Thyroid gland (tissue), 4 donors: ENCODE measurements at places on chromosomes 2 and 18.
A peak's percentile ranks its signal among the peaks of the same experiment; 100 is the strongest.

DNA sequence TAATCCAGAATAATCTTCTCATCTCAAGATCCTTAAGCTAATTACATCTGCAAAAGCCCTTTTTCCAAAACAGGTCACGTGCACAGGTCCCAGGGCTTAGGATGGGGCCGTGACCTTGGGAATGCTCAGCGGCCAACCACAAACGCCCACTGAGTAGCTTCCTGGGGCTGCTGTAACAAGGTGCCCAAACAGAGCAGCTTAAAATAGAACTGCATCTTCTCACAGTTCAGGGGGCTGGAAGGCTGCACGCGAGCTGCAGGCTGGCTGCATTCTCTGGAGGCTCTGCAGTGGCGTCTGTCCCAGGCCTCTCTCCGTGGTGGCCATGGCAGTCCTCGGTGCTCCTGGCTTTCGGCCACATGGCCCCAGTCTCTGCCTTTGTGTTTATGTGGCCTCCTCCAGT is 31.9 kb downstream of the ADI1 start:
- H3K27me3 ChIP-seq: no peaks in the 10 kb centered on the region
- peaks cover 19% of the 10 kb centered on the region for H3K4me1 ChIP-seq
- no peak overlapping the region for H3K27ac ChIP-seq
- DNase-seq: no peak
- no peak overlapping the region for H3K4me3 ChIP-seq

- no peaks in the 10 kb centered on the region for H3K36me3 ChIP-seq
- no peak for DNase-seq
- no peak overlapping the region for H3K4me3 ChIP-seq
- no peaks in the 10 kb centered on the region for H3K27me3 ChIP-seq
- no peaks in the 10 kb centered on the region for H3K4me1 ChIP-seq
- no peak overlapping the region for H3K27ac ChIP-seq
These were observed 203.5 kb upstream of the UBE2E3 start for GRCh38 chr2:180776921-180777320.

GRCh38 chr2:186328838-186329237 is 157.2 kb upstream of the ZC3H15 start:
- H3K27ac ChIP-seq: no peak overlapping the region
- H3K4me1 ChIP-seq: no peaks in the 10 kb centered on the region
- H3K4me3 ChIP-seq: no peak overlapping the region
- no peaks in the 10 kb centered on the region for H3K36me3 ChIP-seq

GRCh38 chr2:195666113-195666712 is 9.2 kb downstream of the SLC39A10 start:
- no peak overlapping the region for H3K4me3 ChIP-seq
- DNase-seq: no peak

- no peak overlapping the region for H3K4me3 ChIP-seq
- peaks cover 40% of the 10 kb centered on the region for H3K4me1 ChIP-seq
- no peaks in the 10 kb centered on the region for H3K27me3 ChIP-seq
- peak overlapping the region; percentile 15 for H3K27ac ChIP-seq
- no peak for DNase-seq
These were observed 18.9 kb downstream of the ATG16L1 start for GRCh38 chr2:233270366-233270765.

DNA sequence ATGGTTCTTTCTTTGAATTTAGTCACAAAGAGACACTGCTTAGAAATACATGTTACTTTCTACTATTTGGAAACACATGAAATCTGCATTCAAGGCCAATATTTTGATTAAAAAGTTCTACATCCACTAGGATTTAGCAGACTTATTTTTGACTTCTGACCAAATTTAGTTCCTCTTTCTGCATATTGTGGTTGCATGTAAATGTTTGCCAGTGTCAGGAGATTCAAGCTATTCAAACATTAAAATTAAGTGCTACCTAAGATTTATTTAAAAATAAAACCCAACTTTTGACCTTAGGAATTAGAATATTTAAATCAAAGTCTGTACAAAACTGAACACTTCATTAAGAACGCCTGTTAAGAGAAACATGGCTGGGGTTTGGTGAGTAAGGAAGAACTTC is 891.1 kb downstream of the CPS1 start:
- H3K4me1 ChIP-seq: no peaks in the 10 kb centered on the region
- H3K27me3 ChIP-seq: no peaks in the 10 kb centered on the region
- H3K36me3 ChIP-seq: no peaks in the 10 kb centered on the region

DNA sequence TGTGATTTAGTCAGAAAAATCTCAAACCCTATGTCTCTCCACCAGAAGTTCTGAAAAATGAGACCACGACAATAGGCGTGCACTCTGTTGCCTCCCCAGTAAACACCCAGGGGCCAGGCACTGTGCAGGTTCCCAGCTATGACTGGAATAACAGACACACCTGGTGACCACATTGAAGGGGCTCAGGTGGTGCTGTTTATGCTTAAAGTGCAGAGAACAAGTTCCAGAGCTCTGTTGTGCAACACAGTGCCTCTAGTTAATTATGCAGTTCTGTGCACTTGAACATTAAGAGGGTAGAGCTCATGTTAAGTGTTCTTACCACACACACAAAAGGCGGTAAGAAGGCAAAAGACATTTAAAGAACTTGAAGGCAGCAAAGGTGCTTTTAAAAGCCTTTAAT is 52.6 kb upstream of the AFF3 start:
- no peak overlapping the region for H3K4me3 ChIP-seq
- no peak overlapping the region for H3K27ac ChIP-seq
- peak; percentile 81 for DNase-seq
- no peaks in the 10 kb centered on the region for H3K36me3 ChIP-seq
- H3K4me1 ChIP-seq: peaks cover 56% of the 10 kb centered on the region

DNA sequence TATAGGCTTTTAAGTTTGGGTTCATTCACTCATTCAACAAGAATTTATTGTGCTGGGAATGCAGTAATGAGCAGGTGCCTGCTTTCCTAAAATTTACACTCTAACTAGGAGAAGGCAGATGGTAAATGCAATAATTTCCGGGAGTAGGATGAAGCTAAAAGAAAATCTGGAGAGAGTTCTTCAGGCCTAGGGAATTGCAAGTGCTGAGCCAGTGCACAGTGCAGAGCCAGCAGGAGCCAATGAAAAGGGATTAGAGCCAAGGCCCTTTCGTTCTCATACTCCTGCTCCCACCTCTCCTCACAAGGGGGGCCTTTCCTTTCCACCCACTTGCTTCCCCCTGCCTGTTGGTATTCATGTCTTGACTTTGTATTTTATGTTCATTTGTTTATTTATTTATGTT is 55.1 kb downstream of the CFAP221 start:
- H3K4me3 ChIP-seq: no peak overlapping the region
- peaks cover 16% of the 10 kb centered on the region for H3K4me1 ChIP-seq
- no peaks in the 10 kb centered on the region for H3K27me3 ChIP-seq
- no peak overlapping the region for H3K27ac ChIP-seq
